ENCODE measurements at places on chromosomes 2 and 18.

DNA sequence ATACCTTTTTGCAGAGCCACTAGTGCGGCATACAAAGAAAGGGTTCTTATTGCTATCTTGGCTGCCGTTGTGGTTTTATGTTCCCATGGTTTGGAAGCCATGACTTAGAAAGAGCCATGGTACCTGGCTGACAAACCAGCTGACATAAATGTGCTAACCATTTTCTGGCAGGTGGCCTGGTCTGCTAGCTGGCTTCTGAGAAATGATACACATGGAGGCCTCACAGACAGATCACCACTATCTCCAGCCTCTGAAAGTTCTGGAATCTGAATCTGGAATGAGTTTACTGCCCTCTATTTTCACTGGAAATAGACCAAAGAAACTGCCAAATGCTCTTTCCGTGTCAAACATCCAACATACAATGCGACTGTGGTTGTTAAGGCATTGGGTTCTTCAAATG is 123.7 kb downstream of the QPCT start:
- DNase-seq = no peak

GRCh38 chr2:157231476-157231875 is 26.0 kb upstream of the GALNT5 start:
- no peak for DNase-seq

GRCh38 chr2:215447056-215447455 is 11.2 kb upstream of the FN1 start:
- no peak for DNase-seq

GRCh38 chr18:49988101-49988500 is 174.8 kb upstream of the ACAA2 start:
- no peak for DNase-seq

GRCh38 chr2:240991378-240992263 is 6.8 kb upstream of the SNED1 start:
- DNase-seq = no peak

GRCh38 chr2:24463271-24463670 is 27.8 kb upstream of the NCOA1 start:
- DNase-seq = no peak

DNA sequence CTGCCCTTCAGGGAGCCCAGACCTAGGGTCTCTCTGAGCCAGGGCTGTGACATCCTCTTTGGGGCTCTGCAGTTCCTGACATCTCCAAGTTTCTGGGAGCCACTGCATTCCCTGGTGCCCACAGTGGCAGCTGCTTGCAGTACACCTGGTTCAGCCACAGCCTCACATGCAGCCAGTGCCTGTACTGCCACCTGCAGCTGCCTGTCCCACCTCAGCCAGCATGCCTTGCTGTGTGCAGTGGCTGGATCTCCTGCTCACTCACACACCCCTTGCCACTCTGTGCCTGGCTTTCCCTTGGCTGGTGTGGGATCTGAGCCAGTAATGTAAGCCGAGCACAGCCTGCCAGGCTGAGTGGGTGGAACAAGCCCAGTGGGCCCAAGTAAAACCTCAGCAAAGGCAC is 1288.7 kb downstream of the CNTNAP5 start:
- DNase-seq = no peak

Measured in NCI-H2081 (cell line).